Thymus (tissue), 14 donors: ENCODE measurements at places on chromosomes 6 and 20. TPM values are rescaled to one million over a fixed set of nuclear protein-coding genes. Genes with fewer than 3 reads are reported as not detected.

Gene TULP1
- 0.09 TPM for total RNA-seq

Gene CFAP61
- 0.24 TPM for total RNA-seq

Gene BANF2
- total RNA-seq: 0.14 TPM

Gene DEF6
- 75.7 TPM for total RNA-seq

Gene HCRTR2
- 0.09 TPM for total RNA-seq

Gene LTB
- total RNA-seq: 337 TPM

Gene TRIM38
- 5.0 TPM for total RNA-seq

Gene SLC22A3
- total RNA-seq: 0.28 TPM

Gene NT5E
- 3.6 TPM for total RNA-seq

Gene FAM209B
- total RNA-seq: 0.42 TPM

Gene ZBP1
- total RNA-seq: 2.0 TPM

Gene CST5
- not detected for total RNA-seq

Gene SLC39A7
- total RNA-seq: 32.1 TPM

Gene TSBP1
- total RNA-seq: not detected

Gene RFX6
- not detected for total RNA-seq

Gene LCA5
- 1.3 TPM for total RNA-seq

Gene LRRC73
- total RNA-seq: 0.09 TPM

Gene ARMH2
- total RNA-seq: not detected

Gene TUBB2B
- 6.8 TPM for total RNA-seq

Gene WFDC10B
- not detected for total RNA-seq

Gene CEBPB
- total RNA-seq: 9.2 TPM

Gene CALHM6
- total RNA-seq: 43.4 TPM

Gene CCN6
- total RNA-seq: not detected

Gene TRDN
- 0.38 TPM for total RNA-seq

Gene HACE1
- total RNA-seq: 9.9 TPM

Gene RWDD2A
- 1.8 TPM for total RNA-seq

Gene TMEM74B
- 0.47 TPM for total RNA-seq

Gene SRSF12
- total RNA-seq: 0.71 TPM

Gene HLA-A
- 741 TPM for total RNA-seq

Gene RPL10A
- 2,373 TPM for total RNA-seq

Gene DUSP15
- total RNA-seq: 0.76 TPM

Gene HLA-DRA
- total RNA-seq: 1,598 TPM

Gene OXT
- total RNA-seq: 0.42 TPM

Gene SLC2A4RG
- 33.4 TPM for total RNA-seq

Gene BHLHE23
- total RNA-seq: 0.42 TPM

Gene RCAN2
- 2.0 TPM for total RNA-seq

Gene SLC22A2
- not detected for total RNA-seq

Gene TMEM170B
- 1.8 TPM for total RNA-seq

Gene RAB44
- total RNA-seq: 0.28 TPM

Gene MMP24
- total RNA-seq: 0.05 TPM

Gene CASS4
- 2.8 TPM for total RNA-seq

Gene NECAB3
- total RNA-seq: 6.5 TPM

Gene EMILIN3
- 1.5 TPM for total RNA-seq

Gene IMPG1
- total RNA-seq: 0.09 TPM

Gene C6orf58
- total RNA-seq: 0.05 TPM

Gene HUS1B
- total RNA-seq: 0.19 TPM

Gene REPS1
- total RNA-seq: 37.8 TPM

Gene OR2H2
- not detected for total RNA-seq

Gene PLCB1
- 4.7 TPM for total RNA-seq

Gene PXMP4
- 3.8 TPM for total RNA-seq

Gene CD24
- total RNA-seq: 13.3 TPM

Gene EDN3
- total RNA-seq: 1.1 TPM

Gene SLC22A23
- total RNA-seq: 7.0 TPM

Gene POM121L2
- not detected for total RNA-seq

Gene ESR1
- 0.28 TPM for total RNA-seq
